ENCODE measurements at places on chromosomes 2 and 18.
A peak's percentile ranks its signal among the peaks of the same experiment; 100 is the strongest.

DNA sequence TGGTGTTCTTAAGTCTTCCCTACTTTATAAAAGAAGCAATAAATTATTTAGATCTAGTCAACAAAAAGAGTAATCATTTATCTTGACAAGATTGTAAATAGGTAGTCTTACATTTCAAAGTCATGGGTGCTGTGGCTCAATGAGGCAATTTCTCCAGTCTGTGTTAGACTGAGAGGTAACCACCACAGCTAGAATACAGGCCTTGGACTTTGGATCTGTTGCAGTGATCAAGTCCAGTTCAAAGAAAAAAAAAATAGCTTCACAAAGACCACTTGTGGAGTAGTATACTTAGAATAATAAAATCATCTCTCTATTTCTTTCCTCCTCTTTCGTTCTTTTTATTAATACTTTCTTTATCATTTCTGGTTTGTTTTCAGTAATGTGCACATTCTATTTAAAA is 93.1 kb upstream of the FSIP2 start:
- DNase-seq = no peak

DNA sequence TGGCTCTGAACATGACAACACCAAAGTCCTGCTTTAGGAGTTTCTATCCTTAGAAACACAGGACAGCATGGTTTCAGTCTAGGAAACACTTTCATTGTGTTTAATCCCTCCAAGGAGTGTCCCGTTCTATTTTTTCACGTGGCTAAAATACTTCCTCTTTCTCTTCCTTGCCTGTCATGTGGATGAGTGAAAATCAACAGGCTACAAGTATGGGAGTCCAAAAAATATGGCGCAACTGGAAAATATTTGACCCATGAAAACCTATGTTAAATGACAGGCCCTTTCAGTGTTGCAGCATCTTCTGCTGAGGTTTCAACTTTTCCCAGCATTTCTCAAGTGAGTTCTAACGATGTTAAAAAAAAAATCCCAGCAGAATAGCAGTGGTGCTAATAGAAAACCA is 146.3 kb downstream of the LAMA3 start:
- peak; percentile 97 for DNase-seq

- DNase-seq = no peak
Measured at GRCh38 chr2:48952614-48953013, 197.1 kb upstream of the LHCGR start.

GRCh38 chr2:172484253-172484652 is 56.9 kb downstream of the ITGA6 start:
- DNase-seq = no peak

DNA sequence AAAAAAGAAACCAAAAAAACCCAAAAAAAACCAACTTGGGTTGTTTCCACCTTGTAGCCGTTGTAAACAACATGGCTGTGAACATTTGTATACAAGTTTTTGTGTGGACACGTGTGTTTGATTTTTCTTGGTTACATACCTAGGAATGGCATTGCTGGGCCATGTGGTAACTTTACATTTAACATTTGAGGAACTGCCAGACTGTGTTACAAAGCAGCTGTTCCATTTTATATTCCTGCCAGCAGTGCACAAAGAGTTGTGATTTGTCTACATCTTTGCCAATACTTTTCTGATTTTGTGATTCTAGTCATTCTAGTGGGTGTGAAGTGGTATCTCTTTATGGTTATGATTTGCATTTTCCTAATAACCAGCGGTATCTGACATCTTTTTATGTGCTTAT is 22.5 kb downstream of the LPIN1 start:
- no peak for DNase-seq

Measured in inflammatory macrophage treated with lipopolysaccharide for 4 hours (primary cell).